ENCODE measurements at places on chromosomes 3 and 15.

GRCh38 chr3:126995926-126996512 lies 13.1 kb downstream of the PLXNA1 start:
- no peak for DNase-seq

DNA sequence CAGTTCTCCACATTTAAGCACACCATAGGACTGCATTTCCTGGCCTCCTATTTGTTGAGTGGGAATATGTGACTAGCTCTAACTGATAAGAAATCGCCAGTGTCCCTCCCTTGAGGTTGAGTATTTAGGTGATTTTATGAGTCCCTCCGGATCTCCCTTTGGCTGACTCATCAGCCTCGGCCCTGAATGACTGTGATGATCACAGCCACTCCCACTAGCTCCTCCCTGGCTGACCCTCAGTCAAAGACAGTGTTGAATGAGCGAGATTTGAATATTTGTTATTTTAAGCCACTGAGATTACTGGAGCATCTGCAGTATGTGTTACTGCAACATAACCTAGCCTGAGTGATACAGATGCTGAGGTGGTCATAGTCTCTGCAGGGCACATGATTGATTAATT lies 515.3 kb downstream of the EPHB1 start:
- DNase-seq: no peak

DNA sequence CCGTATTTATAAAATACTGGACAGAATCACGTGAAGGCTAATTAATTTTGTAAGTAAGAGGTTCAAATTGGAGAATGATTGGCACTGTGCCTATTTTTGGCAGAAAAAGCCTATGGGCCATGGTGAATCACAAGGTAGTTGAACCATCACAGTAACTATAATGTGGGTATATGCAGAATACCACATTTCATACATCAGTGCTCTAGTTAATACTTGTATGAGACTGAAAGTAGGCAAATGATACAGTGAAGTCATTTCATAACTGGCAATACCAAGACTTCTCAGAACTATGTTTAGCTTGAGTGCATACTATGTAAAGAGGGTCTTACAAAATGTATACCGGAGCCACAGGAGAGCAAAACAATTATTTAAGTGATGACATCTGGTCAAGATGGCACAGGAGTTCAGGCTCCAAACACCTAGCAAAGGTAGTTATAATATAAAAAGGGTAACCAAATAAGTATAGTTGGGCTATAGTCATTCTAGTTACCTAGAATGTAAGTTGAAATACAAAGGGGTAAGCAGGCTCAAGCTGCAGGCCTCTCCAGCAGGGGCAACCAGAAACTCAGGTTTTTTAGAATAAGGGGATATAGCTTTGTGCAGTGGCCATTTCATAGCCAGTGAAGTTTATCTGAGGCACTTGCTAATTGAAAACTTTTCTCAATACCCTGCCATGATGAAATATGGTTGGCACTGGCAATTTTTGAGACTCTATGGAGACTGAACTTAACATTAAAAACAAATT lies 19.1 kb downstream of the GPR160 start:
- no peak for DNase-seq

DNA sequence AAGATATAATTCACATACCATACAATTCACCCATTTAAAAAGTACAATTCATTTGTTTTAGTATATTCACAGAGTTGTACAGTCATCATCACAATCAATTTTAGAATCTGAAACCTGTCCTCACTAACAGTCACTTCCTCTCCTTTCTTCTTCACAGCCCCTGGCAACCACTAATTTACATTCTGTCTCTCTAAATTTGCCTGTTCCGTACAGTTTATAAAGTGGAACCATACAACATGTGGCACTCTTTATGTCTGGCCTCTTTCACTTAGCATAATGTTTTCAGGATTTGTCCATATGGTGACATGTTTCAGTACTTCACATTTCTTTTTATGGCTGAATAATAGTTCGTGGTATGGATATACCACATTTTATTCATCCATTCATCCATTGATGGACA lies 22.7 kb downstream of the ERICH6 start:
- DNase-seq: no peak

DNA sequence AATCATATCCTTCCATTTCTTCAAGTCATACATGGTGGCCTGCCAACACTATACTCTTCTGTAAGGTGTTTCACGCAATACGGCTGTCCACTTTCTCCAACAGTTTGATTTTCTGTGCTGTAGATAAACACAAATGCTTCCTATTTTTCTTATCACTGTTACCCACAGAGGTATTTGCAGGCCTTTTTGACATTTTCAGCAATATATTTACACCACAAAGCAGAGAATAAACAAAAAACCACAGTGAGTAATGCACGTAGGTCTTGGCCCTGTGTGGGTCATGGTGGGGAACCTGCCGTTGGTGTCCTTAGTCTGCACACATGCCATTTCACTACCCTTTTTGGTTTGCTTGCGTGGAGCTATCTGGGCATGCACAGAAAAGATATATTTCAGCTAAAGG lies 59.5 kb downstream of the LRRC28 start:
- DNase-seq: no peak

DNA sequence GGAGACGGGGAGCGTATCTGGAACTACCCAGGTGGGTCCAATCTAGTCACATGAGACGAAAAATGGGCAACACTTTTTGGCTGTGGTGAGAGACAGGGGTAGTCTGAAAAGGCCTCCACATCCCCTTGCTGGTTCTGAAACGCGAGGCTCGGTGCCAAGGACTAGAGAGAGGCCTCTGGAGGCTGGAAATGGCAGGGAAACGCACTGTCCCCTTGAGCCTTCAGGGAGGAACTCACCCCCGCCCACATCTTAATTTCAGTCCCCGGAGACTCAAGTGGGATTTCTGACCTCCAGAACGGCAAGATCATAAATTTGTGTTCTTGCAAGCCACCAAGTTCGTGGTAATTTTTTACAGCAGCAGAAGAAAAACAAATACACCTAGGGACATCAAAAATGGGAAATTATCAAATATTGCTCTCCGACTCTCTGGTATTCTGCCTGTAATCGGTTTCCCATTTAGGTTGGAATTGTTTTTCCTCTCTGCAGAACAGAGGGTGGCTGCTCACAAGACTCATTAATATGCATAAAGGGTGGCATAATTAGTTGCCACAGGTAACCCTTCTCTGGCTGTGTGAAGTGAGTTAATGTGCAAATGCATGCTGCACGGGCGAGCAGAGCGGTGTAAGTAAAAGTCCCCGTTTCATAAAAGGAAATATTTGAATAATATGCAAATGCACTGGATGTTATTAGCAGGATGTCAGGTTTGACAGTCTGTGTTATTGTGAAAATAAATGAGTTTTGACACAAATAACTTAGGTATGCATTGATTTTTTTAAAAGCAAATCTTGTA lies 185.7 kb downstream of the ARRDC4 start:
- no peak for DNase-seq

GRCh38 chr3:105529456-105529855 lies 162.7 kb downstream of the ALCAM start:
- DNase-seq: no peak

GRCh38 chr3:112078125-112079083 lies 7.8 kb upstream of the C3orf52 start:
- no peak for DNase-seq

DNA sequence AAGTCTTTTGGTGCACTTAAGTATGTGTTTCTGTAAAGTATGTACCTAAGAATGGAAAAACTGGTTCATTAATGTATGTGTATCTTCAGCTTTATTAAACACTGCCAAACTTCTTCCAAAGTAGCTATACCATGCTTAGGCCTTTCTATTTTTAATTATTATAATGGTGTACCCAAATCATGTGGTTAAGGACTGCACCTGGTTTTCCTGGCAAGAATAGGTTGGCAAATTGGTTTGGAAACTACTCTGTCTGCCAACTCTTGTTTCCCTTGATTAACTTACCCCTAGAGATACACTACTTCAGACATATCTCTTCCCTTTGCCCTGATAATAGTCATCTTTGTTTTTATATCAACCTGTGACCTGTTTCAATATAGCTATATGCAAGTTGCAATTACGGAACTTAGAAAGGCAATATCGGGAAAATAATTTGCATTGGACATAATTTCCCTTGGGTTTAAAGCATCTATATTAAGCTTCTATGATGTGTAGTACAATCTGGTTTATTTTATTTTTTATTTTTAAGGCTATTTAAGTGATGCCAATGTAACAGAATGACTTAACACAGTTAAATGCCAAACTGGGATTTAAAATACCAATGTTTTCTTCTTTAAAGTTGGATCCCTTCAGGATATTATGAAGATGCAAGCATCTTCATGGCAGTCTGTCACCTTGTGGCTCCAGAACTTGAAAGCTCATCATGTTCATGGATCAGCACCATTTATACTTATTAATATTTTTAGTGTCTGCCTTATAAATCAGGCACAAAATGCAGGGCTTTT lies 40.6 kb upstream of the TMEM108 start:
- no peak for DNase-seq

DNA sequence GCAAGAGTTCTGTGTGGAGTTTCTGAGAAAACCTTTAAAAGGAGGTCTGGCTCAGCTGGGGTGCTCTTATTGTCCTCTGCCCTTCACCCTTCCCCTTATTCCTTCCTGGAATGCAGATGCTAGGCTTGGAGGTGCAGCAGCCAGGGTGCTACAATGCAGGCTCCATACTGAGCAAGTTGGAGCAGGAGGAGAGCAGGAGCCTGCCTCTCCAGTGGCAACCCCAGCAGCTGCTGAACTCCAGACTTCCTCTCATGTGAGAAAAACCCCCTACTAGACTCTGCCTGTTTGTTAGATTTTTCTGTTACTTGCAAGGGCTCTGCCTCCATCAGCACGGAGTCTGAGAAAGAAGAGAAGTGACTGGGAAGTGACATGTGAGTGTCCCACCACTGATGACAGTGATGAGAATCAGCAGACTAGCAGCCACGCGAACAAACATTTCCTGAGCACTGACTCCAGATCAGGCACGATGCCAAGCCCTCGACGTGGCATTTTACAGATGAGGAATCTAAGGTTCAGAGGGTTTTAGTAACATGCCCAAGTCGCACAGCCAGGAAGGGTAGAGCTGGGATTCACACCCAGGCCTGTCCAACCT lies 16.1 kb upstream of the RARRES1 start:
- no peak for DNase-seq

- no peak for DNase-seq
Measured at GRCh38 chr15:79884204-79884596, 12.6 kb downstream of the MTHFS start.

- DNase-seq: no peak
Measured at GRCh38 chr3:127758013-127758412, 64.3 kb downstream of the MGLL start.

All from stimulated activated CD8-positive, alpha-beta memory T cell treated with anti-CD3 and anti-CD28 coated beads, Interleukin-4, amount 100 ng/mL, for 24 hours (primary cell).